ENCODE measurements at places on chromosomes 16 and 17.

GRCh38 chr17:63232565-63233310, 213.4 kb downstream of the CYB561 start:
- no peaks in the 10 kb centered on the region for H3K36me3 ChIP-seq
- no peaks in the 10 kb centered on the region for H3K27me3 ChIP-seq
- DNase-seq: no peak
- no peaks in the 10 kb centered on the region for H3K4me1 ChIP-seq
- no peak overlapping the region for H3K4me3 ChIP-seq
- H3K27ac ChIP-seq: no peak overlapping the region

DNA sequence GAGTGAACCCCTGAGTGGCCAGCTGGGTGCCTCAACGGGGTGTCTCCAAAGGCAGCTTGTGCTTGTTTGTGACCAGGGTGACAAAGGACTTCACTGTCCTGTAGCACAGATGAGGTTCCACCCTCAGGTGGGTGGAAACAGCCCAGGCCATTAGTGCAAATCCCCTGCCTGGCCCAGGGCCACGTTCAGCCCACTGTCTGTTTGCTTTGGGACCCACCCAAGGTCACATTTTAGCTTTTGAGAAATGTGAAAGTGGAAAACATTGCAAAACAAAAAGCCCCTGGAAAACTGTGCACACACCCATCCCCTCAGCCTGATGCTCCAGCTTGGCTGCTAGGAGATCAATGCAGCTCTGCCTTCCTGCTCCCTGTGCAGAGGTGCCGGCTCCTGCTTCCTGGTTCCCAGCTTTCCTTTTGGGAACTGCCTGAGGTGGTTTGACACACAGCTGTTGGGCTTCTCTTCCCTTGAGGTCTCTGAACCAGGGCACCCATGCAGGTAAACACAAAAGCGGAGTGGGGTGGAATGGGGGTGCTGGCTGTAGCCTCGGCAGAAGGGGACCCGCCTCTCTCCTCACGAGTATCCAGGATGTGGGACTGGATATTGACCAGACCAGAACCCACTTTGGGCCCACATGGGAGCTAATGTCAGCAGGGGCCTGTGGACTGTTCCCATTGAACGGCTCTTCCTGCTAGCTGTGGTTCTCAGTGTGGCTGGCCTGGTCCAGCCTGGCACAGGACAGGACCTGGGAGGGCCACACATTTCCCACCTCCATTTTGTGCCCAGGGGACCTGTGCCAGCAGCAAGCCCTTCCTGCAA, 7.9 kb upstream of the SPHK1 start:
- peaks cover 17% of the 10 kb centered on the region for H3K4me1 ChIP-seq
- H3K36me3 ChIP-seq: no peaks in the 10 kb centered on the region
- no peak for DNase-seq
- H3K27me3 ChIP-seq: no peaks in the 10 kb centered on the region
- H3K4me3 ChIP-seq: no peak overlapping the region

- H3K27ac ChIP-seq: no peak overlapping the region
- no peaks in the 10 kb centered on the region for H3K27me3 ChIP-seq
- no peaks in the 10 kb centered on the region for H3K4me1 ChIP-seq
- H3K36me3 ChIP-seq: no peaks in the 10 kb centered on the region
These were observed 398.1 kb downstream of the KCNJ18 start for GRCh38 chr17:22090263-22090935.

GRCh38 chr16:58346831-58347371, 45.4 kb upstream of the GINS3 start:
- no peak for DNase-seq
- no peak overlapping the region for H3K27ac ChIP-seq
- no peaks in the 10 kb centered on the region for H3K36me3 ChIP-seq
- H3K4me1 ChIP-seq: peaks cover 10% of the 10 kb centered on the region

DNA sequence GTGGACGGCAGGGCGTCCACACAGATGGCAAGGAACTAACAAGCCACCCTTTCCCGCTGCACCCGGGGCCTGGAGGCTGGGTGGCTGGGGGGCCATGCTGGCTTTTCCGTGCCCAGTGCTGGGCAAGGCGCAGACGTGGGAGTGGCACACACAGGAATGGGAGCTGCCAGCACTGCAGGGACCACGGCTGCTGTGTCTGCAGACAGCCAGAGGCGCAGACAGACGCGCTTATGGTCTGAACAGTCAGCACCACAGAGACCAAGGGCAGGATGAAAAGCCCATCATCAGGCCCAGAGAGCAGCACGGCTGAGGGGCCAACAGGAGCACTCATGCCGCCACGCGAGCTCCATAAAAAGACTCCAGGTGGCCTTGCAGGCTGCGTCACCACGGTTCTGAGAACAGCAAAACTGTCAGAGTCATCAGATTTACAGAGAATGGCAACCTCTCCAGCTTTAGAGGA, 24.0 kb downstream of the PDIA2 start:
- H3K27me3 ChIP-seq: no peaks in the 10 kb centered on the region
- peaks cover 6% of the 10 kb centered on the region for H3K4me1 ChIP-seq
- DNase-seq: no peak
- H3K4me3 ChIP-seq: no peak overlapping the region
- H3K27ac ChIP-seq: no peak overlapping the region

DNA sequence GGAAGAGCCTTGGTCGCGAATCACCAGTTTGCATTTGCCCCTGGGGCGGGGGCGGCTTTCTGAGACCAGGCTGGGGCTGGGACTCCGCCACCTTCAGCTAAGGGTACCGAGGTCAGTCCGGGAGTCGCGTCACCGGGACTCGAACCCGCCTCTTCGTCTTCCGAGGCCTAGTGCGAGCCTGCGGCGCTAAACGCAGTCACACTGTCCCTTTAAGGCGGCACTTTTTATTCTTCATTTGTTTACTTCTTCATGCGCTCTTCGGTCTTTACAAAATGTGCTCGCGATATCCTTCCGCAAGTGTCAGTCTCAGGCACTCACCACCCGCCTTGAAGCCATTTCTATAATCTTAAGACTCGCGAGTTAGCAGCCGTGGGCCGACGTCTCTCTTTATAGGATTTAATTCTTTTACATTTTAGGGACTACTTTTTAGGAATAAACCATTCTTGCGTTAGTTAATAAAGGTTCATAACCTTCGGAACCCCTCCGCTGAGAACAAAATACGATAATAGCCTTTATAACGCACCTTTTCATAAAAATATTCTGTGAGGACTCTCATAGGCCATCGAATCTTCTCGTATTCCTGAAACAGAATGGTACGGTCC, 593 bp upstream of the HEXIM1 start:
- H3K4me1 ChIP-seq: peaks cover 33% of the 10 kb centered on the region
- H3K4me3 ChIP-seq: peak overlapping the region; percentile 91
- no peaks in the 10 kb centered on the region for H3K36me3 ChIP-seq
- H3K27me3 ChIP-seq: no peaks in the 10 kb centered on the region
- peak; percentile 88 for DNase-seq

- no peaks in the 10 kb centered on the region for H3K4me1 ChIP-seq
- no peak overlapping the region for H3K4me3 ChIP-seq
- H3K27me3 ChIP-seq: no peaks in the 10 kb centered on the region
- no peak overlapping the region for H3K27ac ChIP-seq
These were observed 37.2 kb downstream of the SIAH1 start for GRCh38 chr16:48347980-48348379.

- H3K36me3 ChIP-seq: no peaks in the 10 kb centered on the region
- H3K27ac ChIP-seq: no peak overlapping the region
- no peak for DNase-seq
- H3K27me3 ChIP-seq: no peaks in the 10 kb centered on the region
These were observed 70.6 kb downstream of the AMFR start for GRCh38 chr16:56354746-56355145.

GRCh38 chr16:21001262-21001661, 100.7 kb downstream of the LYRM1 start:
- no peak overlapping the region for H3K27ac ChIP-seq
- no peaks in the 10 kb centered on the region for H3K4me1 ChIP-seq
- peak; percentile 34 for DNase-seq
- H3K4me3 ChIP-seq: no peak overlapping the region

DNA sequence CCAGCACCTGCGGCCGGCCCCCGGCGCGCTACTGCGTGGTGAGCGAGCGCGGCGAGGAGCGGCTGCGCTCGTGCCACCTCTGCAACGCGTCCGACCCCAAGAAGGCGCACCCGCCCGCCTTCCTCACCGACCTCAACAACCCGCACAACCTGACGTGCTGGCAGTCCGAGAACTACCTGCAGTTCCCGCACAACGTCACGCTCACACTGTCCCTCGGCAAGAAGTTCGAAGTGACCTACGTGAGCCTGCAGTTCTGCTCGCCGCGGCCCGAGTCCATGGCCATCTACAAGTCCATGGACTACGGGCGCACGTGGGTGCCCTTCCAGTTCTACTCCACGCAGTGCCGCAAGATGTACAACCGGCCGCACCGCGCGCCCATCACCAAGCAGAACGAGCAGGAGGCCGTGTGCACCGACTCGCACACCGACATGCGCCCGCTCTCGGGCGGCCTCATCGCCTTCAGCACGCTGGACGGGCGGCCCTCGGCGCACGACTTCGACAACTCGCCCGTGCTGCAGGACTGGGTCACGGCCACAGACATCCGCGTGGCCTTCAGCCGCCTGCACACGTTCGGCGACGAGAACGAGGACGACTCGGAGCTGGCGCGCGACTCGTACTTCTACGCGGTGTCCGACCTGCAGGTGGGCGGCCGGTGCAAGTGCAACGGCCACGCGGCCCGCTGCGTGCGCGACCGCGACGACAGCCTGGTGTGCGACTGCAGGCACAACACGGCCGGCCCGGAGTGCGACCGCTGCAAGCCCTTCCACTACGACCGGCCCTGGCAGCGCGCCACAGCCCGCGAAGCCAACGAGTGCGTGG, 1.5 kb downstream of the NTN1 start:
- DNase-seq: peak; percentile 28
- H3K27me3 ChIP-seq: no peaks in the 10 kb centered on the region
- H3K36me3 ChIP-seq: no peaks in the 10 kb centered on the region
- peaks cover 3% of the 10 kb centered on the region for H3K4me1 ChIP-seq
- H3K27ac ChIP-seq: no peak overlapping the region
- H3K4me3 ChIP-seq: peak overlapping the region; percentile 51

- H3K4me3 ChIP-seq: no peak overlapping the region
- no peak for DNase-seq
- no peak overlapping the region for H3K27ac ChIP-seq
- no peaks in the 10 kb centered on the region for H3K27me3 ChIP-seq
- H3K4me1 ChIP-seq: no peaks in the 10 kb centered on the region
- no peaks in the 10 kb centered on the region for H3K36me3 ChIP-seq
These were observed 12.7 kb upstream of the IGFBP4 start for GRCh38 chr17:40430272-40431230.

DNA sequence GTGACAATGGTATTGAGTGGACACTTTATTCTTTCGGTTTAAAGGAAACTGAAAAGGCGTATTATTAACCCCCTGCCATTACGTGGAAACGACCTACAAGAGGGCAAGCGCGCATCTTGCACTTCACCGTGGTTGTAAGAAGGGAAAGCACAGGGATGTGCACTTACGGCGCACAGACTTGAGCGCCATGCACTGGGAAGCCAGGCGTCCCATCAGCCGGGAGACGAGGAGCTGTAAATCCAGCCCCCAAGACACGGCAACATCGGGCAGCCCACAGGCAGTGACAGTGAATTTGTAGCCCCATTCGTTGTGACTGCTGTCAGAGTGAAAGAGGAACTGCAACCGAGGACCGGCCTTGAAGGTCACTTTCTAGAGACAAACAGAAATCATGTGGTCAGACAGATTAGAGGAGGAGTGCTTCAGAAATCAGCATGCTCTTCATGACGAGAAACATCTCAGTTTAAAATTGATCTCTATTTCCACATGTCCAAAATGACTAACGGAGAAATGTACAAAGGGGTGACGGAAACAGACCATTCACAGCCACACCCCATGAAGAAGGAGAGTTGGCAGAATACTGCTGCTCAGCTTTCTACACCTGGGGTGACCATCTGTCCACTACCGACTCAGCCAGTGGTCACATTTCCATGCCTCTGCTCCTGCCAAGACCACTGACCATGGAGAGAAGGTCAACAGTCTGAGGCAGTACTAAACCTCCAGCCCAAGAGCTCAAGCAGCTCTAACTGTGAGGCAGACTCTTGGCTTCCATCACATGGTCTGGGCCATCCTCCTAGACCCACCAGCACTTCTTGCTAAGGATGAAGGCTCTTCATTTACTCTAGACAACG, 68.6 kb downstream of the ZZEF1 start:
- H3K27me3 ChIP-seq: no peaks in the 10 kb centered on the region
- no peaks in the 10 kb centered on the region for H3K4me1 ChIP-seq
- H3K27ac ChIP-seq: no peak overlapping the region
- H3K4me3 ChIP-seq: no peak overlapping the region
- DNase-seq: peak; percentile 42

- no peaks in the 10 kb centered on the region for H3K36me3 ChIP-seq
- H3K27me3 ChIP-seq: no peaks in the 10 kb centered on the region
- peaks cover 3% of the 10 kb centered on the region for H3K4me1 ChIP-seq
- no peak for DNase-seq
- no peak overlapping the region for H3K27ac ChIP-seq
- no peak overlapping the region for H3K4me3 ChIP-seq
These were observed 6.8 kb upstream of the CNOT1 start for GRCh38 chr16:58636466-58636865.

DNA sequence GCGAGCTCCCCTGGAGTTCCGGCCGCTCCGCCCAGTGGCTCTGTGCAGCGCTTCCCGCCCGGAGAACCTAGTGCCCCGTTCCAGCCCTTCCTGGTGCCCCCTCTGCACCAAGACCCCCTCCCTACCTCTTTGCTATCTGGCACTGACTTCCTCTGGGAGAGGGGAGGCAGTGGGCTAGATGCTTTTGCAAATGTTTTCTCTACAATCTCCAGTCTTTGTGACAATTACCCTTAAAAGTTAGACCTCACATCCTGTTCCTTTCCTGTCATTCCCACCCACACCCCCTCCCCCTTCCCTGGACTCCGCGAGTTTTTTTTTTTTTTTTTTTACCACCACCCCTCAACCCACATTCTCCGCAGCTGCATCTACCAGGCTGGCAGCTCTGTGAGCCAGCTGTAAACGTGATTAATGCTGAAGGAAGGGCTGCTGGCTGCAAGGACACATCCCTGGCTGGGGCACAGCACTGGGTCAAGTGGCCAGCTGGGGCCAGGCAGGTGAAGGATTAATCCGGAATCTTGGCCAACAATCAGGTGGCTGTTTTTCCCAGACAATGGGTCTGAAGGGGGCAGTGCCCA, 101.5 kb downstream of the MGAT5B start:
- H3K27me3 ChIP-seq: no peaks in the 10 kb centered on the region
- H3K27ac ChIP-seq: no peak overlapping the region
- H3K4me1 ChIP-seq: peaks cover 9% of the 10 kb centered on the region
- H3K36me3 ChIP-seq: no peaks in the 10 kb centered on the region

Measured in testis (tissue), 5 donors.